Stimulated activated CD8-positive, alpha-beta memory T cell treated with anti-CD3 and anti-CD28 coated beads, Interleukin-15, amount 100 ng/mL, for 1 hour (primary cell): ENCODE measurements at places on chromosomes 6 and 20.

- no peak for DNase-seq
Measured at GRCh38 chr20:49729780-49730179, 16.1 kb upstream of the B4GALT5 start.

- no peak for DNase-seq
Measured at GRCh38 chr6:63732336-63732735, 96.7 kb downstream of the PHF3 start.

DNA sequence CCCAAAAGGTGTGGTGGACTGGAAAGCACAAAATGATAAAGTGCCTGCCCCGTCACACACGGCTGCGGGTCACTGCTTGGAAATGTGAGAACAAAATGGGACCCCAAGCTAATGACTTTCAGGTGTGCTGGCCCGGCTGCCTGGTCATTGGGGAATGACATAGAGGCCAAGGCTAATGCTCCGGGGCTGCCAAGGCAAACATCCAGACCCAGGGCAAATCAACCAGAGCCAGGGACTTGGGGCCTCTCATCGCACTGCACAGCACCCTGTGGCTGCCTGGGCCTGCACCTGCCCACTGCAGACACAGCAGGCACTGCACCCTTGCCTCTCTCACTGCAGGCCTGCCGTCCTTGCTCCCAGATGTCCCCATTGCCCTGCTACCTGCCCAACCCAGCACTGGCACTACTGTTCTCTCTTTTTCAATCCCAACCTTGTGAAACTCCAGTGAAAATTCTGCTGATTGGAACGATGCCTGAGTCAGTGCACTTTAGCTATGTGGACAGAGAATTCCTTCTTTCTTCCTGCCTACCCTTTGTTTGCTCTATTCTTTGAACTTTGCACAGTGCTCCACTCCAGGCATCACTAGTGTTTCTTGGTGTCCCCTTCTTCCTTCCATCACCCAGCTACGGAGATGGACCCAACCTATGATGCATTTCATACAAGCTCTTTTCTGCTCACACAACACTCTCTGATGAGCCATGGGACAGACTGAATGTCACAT, 849.5 kb downstream of the MAFB start:
- no peak for DNase-seq

DNA sequence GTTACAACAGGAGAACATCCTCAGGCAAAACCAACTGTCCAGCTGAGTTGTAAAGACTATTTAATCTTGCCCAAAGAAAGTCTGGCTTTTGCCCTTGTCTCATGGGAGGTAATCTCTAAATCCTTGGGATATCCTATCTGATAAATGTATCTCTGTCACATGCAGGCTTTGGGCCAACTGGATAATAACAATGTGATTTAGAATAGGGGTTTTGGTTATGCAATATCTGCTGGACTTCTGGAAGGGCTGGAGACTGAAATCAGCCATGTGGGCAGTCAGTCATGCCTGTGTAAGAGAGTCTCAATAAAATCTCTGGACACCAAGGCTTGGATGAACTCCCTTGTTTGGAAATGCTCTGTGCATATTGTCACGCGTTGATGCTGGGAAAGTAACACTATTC, 56.3 kb upstream of the PRL start:
- no peak for DNase-seq

DNA sequence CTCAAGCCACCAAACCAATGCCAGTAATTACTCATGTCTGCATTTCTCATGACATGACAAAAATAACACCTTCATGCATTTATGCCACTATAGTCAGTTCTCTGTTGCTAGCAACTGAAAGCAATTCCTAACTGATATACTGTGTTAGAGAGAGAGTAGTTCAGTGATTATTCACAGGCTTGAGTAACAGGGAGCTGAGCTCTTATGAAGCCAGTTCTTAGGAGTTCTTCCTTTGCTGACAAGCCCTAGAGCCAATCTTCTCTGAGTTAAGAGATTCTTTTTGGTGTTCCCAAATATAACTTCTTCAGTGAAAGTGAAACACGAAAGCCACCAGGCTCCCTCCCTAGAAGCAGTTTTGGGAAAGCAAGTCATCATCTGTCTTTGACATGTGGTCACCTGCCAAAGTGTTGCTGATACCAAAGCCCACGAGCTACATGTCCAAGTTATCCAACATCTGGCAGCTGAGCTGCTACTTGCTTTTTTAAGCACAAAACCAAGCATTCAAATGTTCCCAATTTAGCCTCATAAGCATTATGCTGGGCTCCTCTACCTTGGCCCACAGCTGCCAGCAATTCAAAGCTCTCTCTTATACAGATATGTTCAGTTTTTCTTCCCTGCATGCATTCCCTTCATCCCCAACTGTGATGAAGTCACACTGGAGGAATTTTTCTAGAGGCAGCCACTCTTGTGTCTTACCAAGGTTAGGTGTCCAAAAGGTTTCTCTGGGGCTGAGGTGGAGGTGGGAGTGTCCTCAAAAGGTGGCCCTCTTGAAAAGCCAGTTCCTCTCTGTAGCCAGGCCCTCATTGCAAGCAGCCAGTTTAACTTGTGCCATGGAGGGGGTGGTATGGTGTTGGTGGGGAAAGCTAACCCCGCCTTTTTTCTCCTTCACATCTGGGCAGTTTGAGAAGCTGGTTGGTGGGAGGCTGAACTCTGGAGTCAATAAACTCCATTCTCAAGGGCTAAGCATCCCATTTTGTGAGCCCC, 92.7 kb upstream of the ARMC2 start:
- no peak for DNase-seq

GRCh38 chr6:45699663-45700062, 316.0 kb downstream of the CLIC5 start:
- no peak for DNase-seq

GRCh38 chr20:6008254-6008653, 45.6 kb downstream of the LRRN4 start:
- DNase-seq: no peak

DNA sequence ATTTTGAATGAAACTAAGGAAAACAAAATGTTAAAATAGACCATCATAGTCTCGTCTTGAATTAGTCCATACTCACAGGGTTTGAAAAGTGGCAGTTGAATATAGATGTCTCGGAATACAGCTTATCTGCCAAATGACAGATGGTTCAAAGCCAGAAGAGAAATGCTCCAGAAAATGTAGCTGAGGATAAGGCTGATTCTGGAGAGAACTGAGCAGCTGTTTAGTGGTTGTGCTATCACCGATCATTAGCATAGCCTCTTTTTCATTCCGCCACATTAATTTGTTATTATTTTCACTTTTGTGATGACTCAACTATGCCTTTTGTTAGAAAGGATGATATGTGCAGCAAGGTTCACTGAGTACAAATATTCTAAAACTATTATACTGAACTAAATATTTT, 390.2 kb upstream of the MAN1A1 start:
- no peak for DNase-seq
